ENCODE measurements at places on chromosomes 11 and 22.
A peak's percentile ranks its signal among the peaks of the same experiment; 100 is the strongest.

GRCh38 chr22:37745548-37746365 is 48.9 kb downstream of the TRIOBP start:
- DNase-seq, result peak; percentile 85

DNA sequence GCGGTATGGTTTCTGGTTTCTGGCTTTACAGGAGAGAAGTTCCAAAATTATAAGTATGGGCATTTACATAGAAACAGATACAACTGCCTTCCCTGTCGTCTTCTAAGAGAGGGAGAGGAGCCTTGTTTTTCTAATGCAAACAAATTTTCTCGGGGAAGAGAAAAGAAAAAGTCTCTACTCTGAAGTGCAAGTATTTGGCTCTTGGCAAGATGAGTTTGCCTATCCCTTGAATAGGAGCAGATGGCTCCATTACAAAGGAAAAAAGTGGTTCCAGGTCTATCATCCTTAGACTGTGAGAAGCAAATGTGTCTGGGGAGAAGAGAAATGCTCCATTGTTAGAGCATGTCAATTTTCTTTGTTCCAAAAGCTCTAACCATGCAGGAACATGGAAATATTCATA is 455.6 kb downstream of the BUD13 start:
- no peak for DNase-seq

- DNase-seq, result no peak
These were observed 625.9 kb downstream of the TBC1D22A start for GRCh38 chr22:47388331-47388730.

DNA sequence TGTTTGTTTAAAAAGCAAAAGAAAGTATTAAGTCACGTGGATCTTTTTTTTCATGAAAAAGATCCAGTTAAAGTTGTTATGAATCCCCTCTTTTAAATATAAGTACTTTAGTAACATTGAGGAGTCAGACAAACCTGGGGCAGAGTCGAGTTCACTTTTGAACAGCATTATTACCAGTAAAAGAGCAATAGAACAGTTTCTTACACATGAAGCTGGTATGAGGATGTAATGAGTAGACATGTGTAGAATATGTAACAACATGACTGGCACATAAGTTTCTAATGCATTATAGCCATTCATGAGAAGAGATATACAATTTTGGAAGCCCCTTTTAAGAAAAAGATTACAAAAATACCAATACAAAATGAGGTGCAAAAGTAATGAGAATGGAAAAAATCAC is 7.6 kb upstream of the MUC15 start:
- DNase-seq, result no peak

GRCh38 chr11:33643167-33643824 is 57.3 kb downstream of the C11orf91 start:
- no peak for DNase-seq

- DNase-seq, result no peak
These were observed 147.4 kb upstream of the ZC3H12C start for GRCh38 chr11:109945626-109946321.

GRCh38 chr11:70434813-70435278 is 36.5 kb downstream of the CTTN start:
- DNase-seq, result no peak

DNA sequence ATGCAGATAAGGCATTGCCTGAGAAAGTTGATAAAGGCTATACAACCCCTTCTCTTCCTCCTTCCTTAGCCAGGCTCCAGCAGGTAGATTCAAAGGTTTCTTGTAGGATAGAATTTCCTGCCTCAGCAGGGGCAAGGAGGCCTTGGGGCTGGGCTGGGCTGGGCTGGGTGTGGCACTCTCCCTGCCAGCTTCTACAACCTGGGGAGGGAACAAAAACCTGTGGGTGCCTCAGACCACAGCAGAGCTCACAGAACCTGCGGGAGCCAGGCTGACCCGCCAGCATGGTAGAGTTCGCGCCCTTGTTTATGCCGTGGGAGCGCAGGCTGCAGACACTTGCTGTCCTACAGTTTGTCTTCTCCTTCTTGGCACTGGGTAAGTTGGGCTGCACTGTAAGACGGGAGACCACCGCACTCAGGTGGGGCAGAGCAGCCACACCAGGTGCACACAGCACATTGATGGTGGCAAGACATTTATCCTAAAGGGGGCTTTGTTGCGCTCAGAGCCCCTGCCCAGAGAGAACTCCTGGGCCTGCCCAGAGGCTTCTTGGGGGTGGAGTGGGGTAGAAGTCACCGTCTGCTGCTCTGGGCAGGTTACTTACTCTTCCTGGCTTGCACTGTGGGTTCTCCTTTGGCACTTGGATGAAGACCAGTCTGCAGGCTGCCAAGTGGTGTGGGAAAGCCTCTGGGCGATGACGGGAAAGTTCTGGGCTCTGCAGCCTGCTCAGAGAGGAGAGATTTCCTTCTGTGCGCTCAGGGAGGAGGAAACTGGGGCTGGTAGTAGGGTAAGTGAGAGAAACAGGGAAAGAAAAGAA is at the start of gene MOGAT2:
TSS of gene MOGAT2 (plus strand) at position 231 of the 811 bp plus-strand sequence. CDS start at position 282, 51 bp downstream.
- DNase-seq, result peak; percentile 35

- DNase-seq, result peak; percentile 67
These were observed 11.8 kb downstream of the LTBP3 start for GRCh38 chr11:65546217-65546958.

GRCh38 chr11:105332171-105332570 is 192.6 kb upstream of the CARD18 start:
- no peak for DNase-seq

DNA sequence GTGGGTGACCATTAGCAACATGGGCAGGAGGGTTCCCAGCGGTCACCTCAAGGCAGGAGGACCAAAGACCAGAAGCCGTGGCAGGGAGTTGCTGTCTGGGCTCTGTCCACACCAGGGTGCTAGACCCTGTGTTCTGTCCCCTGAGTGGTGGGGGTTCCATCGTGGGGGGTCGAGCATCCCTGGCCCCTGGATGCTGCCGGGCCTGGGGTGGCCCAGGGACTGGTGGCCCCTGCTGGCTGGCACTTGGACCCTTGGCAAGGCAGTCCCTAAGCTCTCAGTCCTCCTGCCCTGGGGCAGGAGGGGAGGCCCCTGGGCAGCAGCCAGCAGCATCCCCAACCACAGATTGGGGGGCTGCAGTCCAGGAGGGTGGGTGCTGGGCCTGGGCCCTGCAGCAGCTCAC is 13.4 kb upstream of the ARHGAP8 start:
- no peak for DNase-seq

Data from Ammon's horn (tissue), 1 donor.